Endodermal cell (in vitro differentiated cells): ENCODE measurements at places on chromosomes 16 and 17.

GRCh38 chr17:68288375-68288774 lies 2.6 kb downstream of the SLC16A6 start:
- no peak for DNase-seq

DNA sequence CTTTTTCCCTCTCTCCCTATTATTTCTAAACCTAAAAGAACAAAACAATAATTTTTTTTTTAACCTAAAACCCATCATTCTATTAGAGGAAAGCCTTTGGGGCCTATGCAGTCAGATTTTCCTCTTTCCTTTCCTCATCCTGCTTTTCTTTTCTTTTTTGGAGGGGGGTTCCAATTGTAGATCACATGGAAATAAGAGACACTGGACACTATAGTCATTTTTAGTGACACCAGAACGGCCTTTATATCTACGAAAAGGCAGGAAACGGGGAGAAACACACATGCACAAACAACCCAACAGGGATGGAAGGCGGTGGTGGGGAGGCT lies 5.1 kb upstream of the ZFHX3 start:
- DNase-seq: no peak

GRCh38 chr17:49843774-49844350 lies 4.0 kb downstream of the TAC4 start:
- peak; percentile 89 for DNase-seq

DNA sequence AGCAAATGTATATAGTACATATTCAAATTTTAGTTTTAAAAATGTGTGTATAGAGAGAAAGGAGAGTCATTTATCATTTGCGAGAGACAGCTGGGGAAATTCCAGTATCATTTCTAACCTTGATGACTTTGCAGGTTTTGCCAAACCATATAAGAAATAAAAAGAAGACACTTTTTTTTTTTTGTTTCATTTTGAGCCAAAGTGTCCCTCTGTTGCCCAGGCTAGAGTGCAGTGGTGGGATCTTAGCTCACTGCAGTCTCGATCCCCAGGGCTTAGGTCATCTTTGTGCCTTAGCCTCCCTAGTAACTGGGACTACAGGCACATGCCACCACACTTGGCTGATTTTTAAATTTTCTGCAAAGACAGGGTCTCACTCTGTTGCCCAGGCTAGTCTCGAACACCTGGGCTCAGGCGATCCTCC lies 38.4 kb upstream of the VWA3A start:
- no peak for DNase-seq

DNA sequence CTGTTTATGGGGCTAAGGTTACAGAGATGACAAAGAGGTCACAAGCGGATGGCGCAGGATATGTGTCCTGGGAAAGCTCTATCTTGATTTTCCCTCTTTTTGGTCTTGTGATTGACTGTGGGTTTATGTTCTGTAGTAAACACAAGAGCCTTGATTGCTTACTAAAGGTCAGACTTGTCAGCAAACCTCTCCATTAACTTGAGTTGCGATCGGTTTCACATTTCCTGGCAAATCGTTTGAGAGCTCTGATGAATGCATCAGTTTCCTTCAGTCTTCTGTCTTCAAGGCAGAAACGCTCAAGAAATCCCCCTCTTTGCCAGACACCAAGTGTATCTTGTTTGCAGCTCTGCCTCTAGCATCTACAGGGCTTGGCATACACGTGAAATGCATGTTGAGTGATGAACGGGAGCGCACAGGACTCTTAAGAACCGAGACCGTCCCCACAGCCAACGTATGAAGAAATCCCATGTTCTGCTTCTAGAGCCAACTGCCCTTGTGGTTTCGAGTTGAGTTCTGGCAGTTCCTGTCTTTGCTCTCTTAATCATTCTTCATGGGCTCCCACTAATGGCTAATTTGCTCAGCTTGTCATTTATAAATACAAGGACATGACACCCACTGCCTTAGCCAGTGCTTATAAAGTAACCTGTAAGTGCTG lies 143.3 kb downstream of the PITPNC1 start:
- DNase-seq: peak; percentile 59
